ENCODE measurements at places on chromosomes 12 and 14.

DNA sequence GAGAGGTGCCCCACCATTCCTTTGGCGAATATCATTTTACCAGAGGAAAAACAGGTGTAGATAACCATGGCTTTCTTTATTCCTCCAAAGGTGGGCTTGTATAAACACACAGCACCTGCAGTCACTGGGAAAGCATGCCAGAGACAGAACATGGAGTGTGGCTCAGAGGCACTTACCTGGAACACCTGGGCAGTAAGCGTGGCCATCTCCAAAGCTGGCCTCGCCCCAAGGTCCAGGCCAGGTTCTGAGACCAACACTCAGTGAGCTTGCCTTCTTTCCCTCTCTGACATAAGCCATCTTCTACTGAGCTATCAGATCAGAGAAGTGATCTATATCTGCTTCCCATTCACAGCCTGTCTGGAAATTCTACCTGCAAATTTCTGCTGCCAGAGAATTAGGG lies 70.5 kb downstream of the NUAK1 start:
- no peak for DNase-seq

DNA sequence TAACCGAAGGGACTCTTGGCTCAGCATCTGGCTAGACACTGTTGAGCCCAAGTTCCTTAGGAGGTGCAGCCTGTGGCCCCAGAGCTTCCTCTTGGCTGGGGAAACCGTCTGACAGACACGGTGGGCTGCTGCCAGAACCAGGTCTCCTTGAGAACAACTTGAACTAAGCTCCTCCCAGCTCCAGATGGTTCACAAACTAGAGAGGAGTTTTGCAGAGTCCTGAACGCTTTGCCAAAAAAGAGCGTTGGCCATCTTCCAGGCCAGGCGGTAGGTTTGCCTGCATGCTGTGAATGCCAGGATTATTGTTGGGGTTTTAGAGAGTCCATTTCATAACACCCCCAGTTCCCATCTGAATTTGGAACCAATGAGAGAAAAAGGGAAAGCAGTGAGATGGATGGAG lies 399.8 kb downstream of the RGS6 start:
- no peak for DNase-seq

DNA sequence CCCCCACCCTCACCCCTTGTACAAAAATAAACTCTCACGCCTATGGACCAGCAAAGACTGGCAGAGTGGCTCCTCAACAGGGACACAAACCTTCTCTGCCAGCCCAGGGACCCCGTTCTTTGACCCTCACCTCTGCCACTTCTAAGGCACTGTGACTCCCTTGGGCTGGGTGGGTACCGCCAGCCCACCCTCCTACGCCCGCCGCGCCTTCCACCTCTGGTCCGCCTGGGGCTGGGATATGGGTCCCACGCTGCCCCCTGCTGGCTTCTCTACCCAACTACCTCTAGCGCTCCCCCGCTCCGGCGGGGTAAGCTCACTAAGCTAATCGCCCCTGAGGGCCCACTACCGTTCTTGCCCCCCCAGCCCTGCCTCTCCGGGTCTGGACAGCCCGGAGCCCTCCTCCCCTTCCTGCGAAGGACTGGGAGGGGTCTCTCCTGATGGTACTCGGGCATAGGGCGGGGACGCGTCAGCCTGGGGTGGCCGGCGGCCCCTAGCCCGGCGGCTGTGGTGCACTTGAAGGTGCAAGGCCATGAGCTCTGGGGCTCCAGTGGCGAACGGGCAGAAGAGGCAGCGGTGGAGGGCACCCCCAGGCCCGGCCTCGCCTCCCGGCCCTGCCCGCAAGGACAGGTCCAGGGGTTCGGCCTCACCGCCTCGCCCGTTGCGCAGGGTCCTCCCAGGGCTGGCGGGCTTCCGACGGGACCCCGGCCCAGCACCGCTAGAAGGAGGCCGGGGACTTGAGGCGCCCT lies 8.1 kb downstream of the ZNF219 start:
- DNase-seq = no peak

DNA sequence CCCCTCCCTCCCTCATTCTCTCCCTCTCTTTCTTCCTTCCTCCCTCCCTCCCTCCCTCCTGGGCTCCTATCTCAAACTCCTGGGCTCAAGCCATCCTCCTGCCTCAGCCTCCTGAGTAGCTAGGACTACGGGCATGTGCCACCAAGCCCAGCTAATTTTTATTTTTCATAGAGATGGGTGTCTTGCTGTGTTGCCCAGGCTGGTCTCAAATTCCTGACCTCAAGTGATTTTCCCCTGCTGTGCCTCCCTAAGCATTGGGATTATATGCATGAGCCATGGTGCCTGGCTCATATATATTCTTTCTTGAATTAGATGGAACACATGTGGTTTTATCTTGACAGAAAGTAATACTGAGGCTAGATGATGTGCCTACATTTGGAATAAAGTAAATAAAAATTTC lies 14.2 kb downstream of the PAPOLA start:
- DNase-seq = no peak

Data from activated naive CD4-positive, alpha-beta T cell (primary cell).